ENCODE measurements at places on chromosomes 16 and 17. TPM values are rescaled to one million over a fixed set of nuclear protein-coding genes. Genes with fewer than 3 reads are reported as not detected.

The KRTAP16-1 gene
- not detected for total RNA-seq

- H3K36me3 ChIP-seq, result no peaks in the 10 kb centered on the region
- H3K27me3 ChIP-seq, result no peaks in the 10 kb centered on the region
- no peak overlapping the region for H3K27ac ChIP-seq
Measured at GRCh38 chr16:80554033-80554432, 13.2 kb downstream of the DYNLRB2 start.

DNA sequence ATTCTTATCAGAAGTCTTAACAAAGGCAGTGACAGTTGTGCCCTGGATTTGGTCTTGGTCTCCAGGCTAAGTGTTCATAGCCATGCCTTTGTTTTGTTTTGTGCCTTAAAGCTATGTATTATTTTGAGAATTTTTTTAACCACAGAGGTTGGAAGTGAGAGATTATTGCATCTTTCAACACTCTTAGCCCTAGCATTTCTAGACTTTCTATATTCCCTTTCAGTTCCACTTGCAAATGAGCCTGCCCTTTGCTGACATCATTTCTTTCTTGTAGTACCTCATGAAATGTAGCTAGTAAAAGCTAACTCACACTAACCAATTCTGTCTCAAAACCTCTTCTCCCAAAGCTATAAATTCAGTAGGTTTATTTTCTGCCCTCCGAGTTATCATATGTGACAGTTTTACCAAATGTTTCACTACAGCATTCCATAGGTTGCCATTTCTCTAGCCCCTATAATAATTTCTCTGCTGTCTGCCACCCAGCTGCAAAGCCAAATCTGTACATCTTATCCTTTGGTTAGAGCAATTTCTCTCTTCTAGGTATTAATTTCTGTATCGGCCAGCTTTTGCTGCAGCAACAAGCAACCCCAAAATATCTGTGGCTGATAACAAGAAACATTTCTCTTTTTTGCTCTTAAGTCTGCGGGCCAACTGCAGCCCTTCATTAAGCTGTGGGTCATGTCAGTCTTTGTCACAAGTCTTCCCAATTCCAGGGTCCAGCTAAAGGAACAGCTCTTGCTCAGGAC, 14.2 kb upstream of the CCL1 start:
- no peak for DNase-seq
- no peak overlapping the region for H3K4me3 ChIP-seq
- H3K4me1 ChIP-seq, result no peaks in the 10 kb centered on the region
- H3K36me3 ChIP-seq, result no peaks in the 10 kb centered on the region

GRCh38 chr17:68290268-68290954, 516 bp downstream of the SLC16A6 start:
- H3K36me3 ChIP-seq, result no peaks in the 10 kb centered on the region
- H3K4me3 ChIP-seq, result peak overlapping the region; percentile 61
- no peak for DNase-seq
- H3K27me3 ChIP-seq, result no peaks in the 10 kb centered on the region
- peak overlapping the region; percentile 92 for H3K27ac ChIP-seq

DNA sequence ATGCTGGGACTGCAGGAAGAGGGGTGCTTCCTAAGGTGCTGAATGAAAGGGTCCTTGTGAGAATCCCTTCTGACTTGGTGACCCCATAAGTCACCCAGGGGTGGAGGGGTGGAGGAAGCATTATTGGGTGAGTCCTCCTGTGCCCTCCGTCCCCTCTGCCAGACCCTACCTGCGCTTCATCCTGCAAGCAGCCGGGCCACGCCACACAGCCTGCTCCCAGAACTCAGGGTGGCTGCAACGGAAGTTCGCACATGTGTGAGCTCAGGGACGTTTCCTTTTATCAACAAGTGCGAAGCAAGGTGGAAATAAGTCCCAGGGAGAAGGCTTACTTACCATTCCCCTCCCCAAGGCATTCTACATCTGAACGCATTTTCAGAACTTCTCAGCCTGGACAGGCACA, 40.9 kb downstream of the COX4I1 start:
- DNase-seq, result no peak
- no peaks in the 10 kb centered on the region for H3K4me1 ChIP-seq
- H3K27me3 ChIP-seq, result no peaks in the 10 kb centered on the region
- no peak overlapping the region for H3K27ac ChIP-seq

DNA sequence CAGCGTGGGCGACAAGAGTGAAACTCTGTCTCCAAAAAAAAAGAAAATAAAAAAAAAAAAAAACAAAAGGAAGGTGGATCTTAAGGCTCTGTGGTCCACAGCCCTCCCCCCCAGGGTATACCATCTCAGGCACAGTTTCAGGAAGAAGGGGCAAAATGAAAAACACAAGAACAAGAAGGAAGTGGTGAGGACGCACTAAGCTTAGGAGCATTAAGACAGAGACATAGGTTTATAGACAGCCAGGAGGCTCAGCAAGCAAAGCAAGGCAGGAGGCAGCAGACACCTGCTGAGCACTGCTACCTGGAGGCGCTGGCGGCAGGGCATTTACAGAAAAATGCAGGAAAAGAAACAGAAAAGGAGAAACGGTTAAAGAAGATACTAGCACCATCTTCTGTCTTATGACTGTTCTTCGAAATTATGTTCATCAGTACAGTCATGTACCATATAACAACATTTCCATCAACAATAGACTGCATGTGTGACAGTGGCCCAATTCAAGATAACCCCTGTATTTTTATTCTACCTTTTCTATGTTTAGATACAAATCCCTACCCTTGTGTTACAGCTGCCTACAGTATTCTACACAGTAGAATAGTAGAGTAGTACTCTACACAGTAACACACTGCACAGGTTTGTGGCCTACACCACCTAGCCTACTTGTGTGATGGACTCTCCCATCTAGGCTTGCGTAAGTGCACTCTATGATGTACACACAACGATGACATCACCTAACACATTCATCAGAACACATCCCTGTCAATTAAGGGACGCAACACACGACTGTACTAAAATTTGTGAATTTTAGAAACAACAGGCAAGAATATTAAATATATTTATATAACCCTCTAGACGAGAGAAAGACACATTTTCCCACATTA, 62.5 kb downstream of the XPO6 start:
- no peak overlapping the region for H3K27ac ChIP-seq
- no peak for DNase-seq
- no peaks in the 10 kb centered on the region for H3K27me3 ChIP-seq
- H3K36me3 ChIP-seq, result peaks cover 3% of the 10 kb centered on the region
- H3K4me1 ChIP-seq, result no peaks in the 10 kb centered on the region

GRCh38 chr17:72560303-72561247, 439.8 kb downstream of the SOX9 start:
- no peaks in the 10 kb centered on the region for H3K27me3 ChIP-seq
- H3K27ac ChIP-seq, result no peak overlapping the region
- no peaks in the 10 kb centered on the region for H3K4me1 ChIP-seq
- DNase-seq, result no peak
- H3K36me3 ChIP-seq, result no peaks in the 10 kb centered on the region
- no peak overlapping the region for H3K4me3 ChIP-seq

DNA sequence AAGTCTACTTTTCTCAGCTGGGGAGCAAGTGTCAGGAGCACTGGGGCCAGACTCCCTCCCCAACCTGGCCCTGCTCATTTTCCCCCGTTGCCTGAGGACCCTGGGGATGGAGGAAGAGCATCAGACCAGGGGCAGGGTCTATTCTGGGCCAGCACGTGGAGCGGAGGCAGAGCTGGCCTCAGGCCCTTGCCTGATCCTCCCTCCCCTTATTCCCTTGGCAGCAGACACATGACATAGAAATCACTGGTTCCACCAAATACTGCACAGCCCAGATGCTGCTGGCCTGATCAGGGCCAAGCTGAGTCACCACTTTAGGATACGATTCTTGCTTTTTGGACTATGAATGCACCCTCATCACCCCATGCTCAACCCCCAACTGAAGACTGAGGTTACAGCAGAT, 15.8 kb upstream of the AGRP start:
- no peaks in the 10 kb centered on the region for H3K27me3 ChIP-seq
- no peaks in the 10 kb centered on the region for H3K4me1 ChIP-seq
- DNase-seq, result peak; percentile 26
- no peaks in the 10 kb centered on the region for H3K36me3 ChIP-seq
- no peak overlapping the region for H3K4me3 ChIP-seq

DNA sequence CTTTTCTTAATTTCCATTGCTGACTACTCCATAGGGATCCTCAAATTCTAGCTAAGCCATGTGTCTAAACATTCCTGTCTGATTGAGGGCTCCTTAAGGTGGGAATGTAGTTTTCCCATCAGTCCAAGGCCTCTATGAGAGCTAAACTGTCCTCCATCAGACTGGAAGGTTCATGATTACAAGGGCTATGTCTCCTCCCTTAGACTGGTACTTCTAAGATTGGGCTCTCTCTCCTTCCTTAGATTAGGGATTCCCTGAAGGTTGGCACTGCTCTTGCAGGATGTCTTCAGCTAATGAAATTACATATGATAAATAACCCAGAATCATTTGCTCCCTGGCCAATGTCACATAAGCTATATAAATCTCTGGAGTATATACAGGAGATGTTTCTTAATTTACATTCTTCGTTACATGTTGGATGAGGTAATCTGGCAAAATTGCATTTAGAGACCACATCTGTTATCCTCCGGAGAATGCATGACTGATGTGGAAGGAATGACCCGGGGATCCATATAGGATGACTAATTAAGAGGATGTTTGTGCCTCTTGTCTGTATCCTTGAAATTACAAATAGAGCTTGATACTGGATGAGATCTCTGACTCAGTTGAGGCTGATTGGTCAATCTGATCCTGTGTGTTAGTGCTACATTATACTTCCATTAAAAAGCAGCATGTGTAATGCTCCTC, 14.2 kb downstream of the B4GALNT2 start:
- DNase-seq, result no peak
- H3K27me3 ChIP-seq, result no peaks in the 10 kb centered on the region
- H3K4me3 ChIP-seq, result no peak overlapping the region
- H3K4me1 ChIP-seq, result no peaks in the 10 kb centered on the region
- H3K27ac ChIP-seq, result no peak overlapping the region

DNA sequence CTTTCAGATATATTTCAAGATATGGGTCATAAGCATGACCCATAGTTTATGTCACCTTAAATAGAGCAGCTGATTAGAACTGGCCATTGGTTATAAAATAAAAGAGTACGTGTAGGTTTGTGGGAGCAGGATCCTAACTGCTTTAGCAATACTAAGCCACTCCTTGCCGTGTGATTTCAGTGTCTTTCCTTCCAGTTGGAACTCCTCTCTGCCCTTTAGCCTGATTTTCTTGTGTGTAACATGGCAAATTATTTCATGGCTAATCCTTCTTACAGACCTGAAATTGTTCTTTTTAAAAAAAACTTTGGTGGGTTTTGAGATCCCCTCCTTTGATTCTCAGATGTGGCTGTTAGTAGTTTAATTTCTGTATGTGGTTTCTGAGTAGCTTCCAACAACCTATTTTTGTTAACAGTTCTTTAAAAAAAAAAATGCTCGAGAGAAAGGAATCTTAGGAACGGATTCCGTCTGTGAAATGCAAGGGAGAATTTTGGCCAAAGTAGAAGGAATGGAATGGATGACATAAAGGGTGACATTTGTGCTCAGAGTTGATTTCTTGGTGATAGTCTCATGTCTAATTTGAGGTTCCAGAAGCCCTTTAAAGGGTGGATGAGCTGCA, 39.9 kb downstream of the DHRS7B start:
- H3K27ac ChIP-seq, result peak overlapping the region; percentile 78
- H3K4me3 ChIP-seq, result no peak overlapping the region
- no peak for DNase-seq
- no peaks in the 10 kb centered on the region for H3K4me1 ChIP-seq
- no peaks in the 10 kb centered on the region for H3K27me3 ChIP-seq

DNA sequence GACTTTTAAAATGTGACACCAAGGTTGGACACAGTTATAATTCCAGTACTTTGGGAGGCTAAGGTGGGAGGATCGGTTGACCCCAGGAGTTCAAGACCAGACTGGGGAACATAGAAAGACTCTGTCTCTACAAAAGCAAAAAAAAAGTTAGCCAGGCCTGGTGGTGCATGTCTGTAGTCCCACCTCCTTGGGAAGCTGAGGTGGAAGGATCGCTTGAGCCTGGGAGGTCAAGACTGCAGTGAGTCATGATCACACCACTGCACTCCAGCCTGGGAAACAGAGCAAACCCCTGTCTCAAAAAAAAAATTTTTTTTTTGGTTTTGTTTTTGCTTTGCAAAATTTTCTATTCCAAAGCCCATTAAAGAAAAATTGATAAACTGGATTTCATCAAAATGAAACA, 281.4 kb downstream of the BCAS3 start:
- DNase-seq, result no peak
- H3K27ac ChIP-seq, result no peak overlapping the region
- no peaks in the 10 kb centered on the region for H3K4me1 ChIP-seq
- H3K27me3 ChIP-seq, result no peaks in the 10 kb centered on the region

DNA sequence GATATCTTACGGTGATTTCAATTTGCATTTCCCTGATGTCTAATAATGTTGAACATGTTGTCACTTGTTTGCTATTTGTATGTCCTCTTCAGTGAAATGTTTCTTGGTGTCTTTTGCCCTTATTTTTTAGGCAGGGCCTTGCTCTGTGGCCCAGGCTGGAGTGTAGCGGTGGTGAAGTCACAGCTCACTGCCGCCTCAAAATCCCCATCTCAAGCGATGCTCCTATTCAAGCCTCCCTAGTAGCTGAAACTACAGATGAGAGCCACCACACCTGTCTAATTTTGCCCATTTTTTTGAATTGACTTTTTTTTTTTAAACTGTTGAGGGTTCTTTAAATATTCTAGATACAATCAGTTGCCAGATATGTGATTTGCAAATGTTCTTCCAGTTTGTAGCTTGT, 8.3 kb downstream of the UBE2G1 start:
- H3K4me3 ChIP-seq, result no peak overlapping the region
- H3K36me3 ChIP-seq, result no peaks in the 10 kb centered on the region

DNA sequence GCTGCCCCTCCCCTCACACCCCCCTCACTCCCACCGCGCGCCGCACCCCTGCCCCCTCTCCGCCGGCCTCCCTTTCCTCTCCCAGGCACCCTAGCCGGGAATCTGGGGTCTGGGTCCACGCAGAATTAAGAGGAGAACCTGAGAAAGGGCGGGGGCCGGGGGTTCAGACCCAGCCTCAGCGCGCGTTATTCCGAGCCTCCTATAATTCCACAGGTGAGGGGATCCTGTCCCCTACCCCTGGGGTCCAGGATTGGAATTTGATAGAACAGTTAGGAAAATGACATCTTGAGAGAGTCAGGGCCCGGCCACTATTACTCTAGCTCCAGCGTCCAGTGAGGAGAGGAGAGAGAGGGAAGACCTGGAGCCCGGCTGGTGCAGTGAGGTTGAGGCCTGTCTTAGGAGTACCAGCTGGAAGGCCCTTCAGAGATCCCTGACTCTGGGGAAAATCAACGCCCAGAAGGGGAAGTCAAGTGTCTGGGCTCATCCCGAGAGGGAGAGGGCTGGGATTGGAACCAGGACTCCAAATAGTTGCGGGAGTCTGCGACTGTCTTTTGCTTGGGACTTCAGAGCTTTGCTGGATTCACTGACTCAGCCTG, 17.3 kb downstream of the GRB7 start:
- H3K27me3 ChIP-seq, result no peaks in the 10 kb centered on the region
- H3K36me3 ChIP-seq, result no peaks in the 10 kb centered on the region

DNA sequence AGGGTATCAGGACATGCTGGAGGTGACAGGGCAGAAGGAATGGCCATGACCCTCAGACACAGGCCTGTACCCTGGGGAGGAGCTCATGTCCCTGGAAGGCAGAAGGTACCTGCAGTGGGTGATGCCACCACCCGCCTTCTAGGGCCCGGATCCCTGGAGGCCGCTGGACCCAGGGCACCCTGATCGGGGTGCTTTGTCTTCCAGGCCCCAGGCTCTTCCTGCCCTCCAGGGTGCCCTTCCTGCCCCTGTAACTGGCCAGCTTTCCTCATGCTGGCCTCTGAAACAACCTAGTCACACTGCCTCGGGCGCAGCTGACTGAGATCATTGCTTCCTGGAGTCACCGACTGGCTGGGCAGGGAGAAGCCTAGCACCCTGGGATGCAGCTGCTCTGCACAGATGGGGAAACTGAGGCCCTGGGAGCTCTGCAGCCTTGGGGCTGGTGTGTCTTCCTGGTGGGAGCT, 5.8 kb downstream of the ADCY7 start:
- H3K27me3 ChIP-seq, result no peaks in the 10 kb centered on the region
- no peak overlapping the region for H3K4me3 ChIP-seq
- no peak for DNase-seq
- no peaks in the 10 kb centered on the region for H3K36me3 ChIP-seq

Data from breast epithelium (tissue), 4 donors.